Activated naive CD4-positive, alpha-beta T cell (primary cell): ENCODE measurements at places on chromosomes 1 and 21.

- no peak for DNase-seq
Observed at GRCh38 chr21:29318354-29318753, 19.6 kb downstream of the BACH1 start.

DNA sequence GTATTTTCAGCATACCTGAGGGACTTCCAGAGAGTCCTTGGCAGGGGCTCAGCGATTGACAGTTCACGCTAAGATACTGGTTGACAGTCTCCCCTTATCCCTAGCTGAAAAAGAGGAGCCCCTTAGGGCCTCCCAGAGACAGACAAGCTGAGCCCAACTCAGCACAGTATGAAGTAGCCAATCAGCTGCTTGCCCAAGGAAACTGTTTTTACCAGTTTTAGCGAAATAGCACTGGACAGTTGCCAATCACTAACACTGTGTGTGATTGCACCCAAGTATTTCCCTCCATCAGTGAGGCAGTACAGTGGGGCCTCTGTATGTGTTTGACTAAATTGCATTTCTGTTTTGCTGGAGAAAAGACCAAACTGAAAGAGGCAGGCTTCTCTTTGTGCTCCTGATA is 27.0 kb downstream of the KHDRBS1 start:
- DNase-seq, result no peak

- no peak for DNase-seq
Observed at GRCh38 chr1:58879464-58879863, 95.6 kb upstream of the JUN start.

- DNase-seq, result no peak
Observed at GRCh38 chr1:201573030-201573429, 34.1 kb downstream of the NAV1 start.

GRCh38 chr21:17612023-17612564 is 607 bp downstream of the BTG3 start:
- no peak for DNase-seq

- no peak for DNase-seq
Observed at GRCh38 chr1:114208714-114209113, 55.0 kb upstream of the SYT6 start.

DNA sequence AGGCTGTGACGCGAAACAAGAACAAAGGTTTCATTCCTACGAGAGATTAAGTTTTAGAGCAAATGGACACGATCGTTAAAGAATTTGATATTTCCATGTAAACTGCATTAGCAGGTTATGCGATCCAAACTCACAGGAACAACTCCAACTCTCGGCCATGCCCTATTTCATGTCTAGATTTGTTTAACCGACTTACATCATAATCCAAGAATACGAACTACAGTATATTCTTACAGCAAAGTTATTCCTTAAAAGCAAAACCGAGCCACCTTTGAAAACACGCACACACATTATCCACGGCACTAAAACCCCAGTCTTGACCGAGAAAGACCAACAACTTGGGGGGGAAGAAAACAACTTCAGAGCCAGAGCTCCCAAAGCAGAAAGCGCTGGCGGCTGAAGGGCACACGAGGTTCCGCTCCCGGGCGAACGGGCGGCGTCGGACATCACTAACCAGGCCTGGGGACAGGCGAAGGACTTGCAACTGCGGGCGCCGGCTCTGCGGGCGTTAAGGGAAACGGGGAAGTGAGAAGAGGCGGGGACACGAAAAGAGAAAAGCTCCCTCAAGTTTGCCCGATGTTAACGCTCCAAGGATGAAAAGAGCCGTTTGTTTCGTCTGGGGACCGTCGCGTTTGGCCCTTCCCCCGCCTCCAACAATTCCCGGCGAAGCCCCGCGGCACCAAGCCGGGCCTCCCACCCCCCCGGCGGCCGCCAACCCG is 690 bp downstream of the B3GALNT2 start:
- no peak for DNase-seq

DNA sequence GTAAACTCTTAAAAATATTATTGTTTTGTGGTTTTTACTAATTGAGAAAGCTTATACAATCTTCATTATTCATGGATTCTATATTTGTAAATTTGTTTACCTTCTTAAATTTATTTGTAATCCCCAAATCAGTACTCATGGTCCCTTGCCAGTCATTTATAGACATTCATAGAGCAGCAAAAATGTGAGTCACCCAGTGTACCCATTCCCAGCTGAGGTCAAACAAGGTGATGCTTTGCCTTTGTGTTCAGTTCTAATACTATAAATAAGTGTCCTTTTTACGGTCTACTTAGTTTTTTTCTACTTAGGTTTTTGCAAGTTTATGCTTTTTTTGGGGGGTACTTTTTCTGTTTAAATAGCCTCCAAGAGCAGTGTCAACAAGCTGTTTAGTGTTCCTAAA is 36.1 kb downstream of the SORT1 start:
- DNase-seq, result no peak

DNA sequence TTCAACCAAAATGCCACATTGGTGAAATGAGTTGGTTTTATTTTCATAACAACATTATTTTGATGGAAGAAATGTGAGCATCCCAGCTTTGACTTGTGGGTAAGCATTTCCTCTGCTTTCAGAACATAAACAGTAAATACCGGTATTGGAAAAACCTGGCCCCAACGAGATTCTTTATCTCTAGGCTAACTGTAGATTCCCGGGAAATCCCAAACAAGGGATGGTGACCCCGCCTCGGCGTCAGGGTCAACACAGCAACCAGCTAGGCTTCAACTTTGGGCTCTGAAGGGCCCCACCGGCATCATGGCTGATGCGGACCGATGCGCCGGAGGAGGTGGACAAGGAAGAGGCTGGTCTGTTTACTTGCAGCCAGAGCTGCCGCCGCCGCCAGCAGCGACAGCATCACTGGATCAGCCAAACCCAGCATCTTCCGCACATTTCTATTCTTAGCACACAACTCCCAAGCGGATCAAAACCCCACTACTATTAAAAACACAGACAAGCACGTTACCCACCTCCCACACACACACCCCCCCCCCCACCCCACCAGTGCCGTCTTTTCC is 1.1 kb downstream of the AKT3 start:
- DNase-seq, result no peak

GRCh38 chr1:180528868-180529470 is 26.6 kb upstream of the ACBD6 start:
- DNase-seq, result no peak

GRCh38 chr1:239805042-239805441 is 286.6 kb upstream of the FMN2 start:
- DNase-seq, result no peak

- DNase-seq, result no peak
Observed at GRCh38 chr21:31997191-31997590, 124.4 kb downstream of the HUNK start.

DNA sequence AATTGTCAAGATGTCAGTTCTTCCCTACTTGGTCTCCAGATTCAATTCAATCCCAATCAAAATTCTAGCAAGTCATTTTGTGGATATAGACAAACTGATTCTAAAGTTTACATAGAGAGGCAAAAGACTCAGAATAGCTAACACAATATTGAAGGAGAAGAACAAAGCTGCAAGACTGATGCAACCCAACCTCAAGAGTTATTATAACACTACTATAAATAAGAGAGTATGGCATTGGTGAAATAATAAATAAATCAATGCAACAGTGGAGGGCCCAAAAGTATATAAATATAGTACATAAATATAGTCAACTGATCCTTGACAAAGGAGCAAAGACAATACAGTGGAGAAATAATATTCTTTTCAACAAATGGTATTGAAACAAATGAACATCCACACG is 49.7 kb downstream of the PRPF38A start:
- no peak for DNase-seq
